ENCODE measurements at places on chromosomes 12 and 14.
A peak's percentile ranks its signal among the peaks of the same experiment; 100 is the strongest.

- DNase-seq: no peak
Observed at GRCh38 chr12:89167986-89168385, 184.3 kb downstream of the DUSP6 start.

DNA sequence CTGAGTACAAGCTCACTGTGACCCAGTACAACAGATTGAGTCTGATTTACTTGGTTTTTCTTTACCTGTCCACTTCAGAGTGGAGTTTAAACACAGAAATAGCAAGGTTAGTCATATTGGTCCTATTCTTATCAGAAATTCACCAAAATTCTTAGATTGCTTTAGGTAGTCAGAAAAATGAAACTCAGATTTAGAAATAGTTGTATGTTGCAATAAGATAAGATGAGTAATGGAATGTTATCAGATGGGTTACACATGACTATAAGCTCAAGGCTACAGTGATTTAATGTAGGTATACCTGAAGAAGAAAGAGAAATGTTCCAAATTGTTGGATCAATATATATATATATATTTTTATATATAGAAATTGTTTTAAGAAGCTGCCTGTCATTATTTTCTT, 524.1 kb downstream of the LRFN5 start:
- DNase-seq: no peak

DNA sequence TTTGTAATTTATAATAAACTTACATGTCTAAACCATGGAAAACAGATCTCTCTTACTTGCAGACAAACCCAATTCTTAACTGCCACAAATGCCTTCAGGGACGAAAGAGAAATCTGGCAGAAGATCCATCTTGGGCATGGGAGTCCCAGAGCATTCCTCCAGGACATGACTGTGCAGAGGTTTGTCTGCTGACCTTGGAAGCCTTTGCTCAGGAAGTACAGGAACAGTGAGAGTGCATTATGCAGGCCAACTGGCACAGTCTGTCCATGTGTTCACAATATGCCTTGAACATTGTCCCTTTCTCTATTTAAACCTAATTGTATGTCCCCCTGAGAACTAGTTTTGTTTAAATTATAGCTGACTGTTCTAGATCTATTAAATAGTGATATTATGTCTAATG, 467.1 kb downstream of the ATP23 start:
- no peak for DNase-seq

GRCh38 chr14:80260645-80261044, 49.3 kb upstream of the DIO2 start:
- no peak for DNase-seq

DNA sequence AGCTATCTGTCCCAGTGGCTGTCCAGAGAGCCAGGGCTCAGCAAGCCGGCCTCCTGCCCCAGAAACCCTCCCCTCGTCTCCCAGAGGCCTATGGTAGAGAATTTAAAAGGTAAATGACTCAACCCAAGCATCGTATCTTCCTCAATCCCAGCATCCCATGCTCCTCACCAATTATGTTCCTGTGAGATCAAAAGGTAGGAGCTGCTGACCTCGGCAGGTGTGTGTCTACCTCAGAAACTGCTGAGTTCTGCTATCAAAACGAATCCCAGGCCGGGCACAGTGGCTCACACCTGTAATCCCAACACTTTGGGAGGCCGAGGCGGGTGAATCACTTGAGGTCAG, 49.3 kb downstream of the FOXN3 start:
- no peak for DNase-seq

- DNase-seq: no peak
Observed at GRCh38 chr12:79595273-79595672, 95.5 kb downstream of the PAWR start.

- DNase-seq: no peak
Observed at GRCh38 chr12:128449146-128449894, 182.3 kb downstream of the TMEM132C start.

DNA sequence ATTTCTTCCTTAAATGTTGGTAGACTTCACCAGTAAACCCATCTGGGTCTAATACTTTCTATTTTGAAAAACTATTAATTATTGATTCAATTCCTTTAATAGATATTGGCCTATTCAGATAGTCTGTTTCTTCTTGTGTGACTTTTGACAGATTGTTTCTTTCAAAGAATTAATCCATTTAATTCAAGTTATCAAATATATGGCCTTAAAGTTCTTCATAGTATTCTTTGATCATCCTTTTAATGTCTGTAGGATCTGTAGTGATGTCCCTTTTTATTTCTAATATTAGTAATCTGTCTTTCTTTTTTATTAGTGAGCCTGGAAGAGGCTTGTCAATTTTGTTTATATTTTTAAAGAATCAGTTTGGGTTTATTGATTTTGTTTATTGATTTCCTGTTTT, 190.0 kb downstream of the SLC38A4 start:
- no peak for DNase-seq

DNA sequence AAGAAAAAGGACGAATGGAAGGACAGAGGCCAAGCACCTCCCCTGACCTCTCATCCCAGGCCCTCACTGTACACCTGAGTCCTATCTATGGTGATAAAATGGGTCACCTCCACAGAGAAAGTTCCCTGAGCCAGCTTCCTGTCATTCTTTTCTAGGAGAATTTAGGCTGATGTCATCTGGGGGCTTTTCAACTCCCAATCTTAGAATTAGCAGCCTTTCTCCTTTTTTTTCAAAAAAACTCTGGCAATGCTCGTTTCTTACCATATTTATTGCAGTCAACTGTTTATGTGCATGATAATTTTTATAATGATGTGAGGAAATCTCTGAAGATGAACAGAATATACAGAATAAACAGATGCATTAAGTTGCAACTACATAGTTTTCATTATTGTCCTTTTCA, 177.6 kb downstream of the SNAPC1 start:
- no peak for DNase-seq

DNA sequence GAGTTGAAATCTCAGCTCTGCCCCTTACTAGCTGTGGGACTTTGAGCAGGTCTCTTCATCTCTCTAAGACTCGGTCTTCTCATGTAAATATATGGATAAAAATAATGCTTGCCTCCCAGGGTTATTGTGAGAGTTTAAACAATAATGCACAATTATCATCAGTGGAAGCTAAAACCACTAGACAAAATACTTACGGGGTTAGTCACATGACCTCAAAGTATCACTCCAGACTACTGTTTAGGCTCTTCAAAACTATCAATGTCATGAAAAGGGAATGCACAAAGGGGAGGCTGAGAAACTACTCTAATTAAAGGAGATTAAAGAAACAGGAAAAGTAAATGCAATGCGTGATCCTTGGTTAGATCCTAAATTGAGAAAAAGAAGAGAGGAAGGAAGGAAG, 24.5 kb upstream of the TSPAN11 start:
- no peak for DNase-seq

- no peak for DNase-seq
Observed at GRCh38 chr14:36067428-36068187, 108.9 kb downstream of the PTCSC3 start.

DNA sequence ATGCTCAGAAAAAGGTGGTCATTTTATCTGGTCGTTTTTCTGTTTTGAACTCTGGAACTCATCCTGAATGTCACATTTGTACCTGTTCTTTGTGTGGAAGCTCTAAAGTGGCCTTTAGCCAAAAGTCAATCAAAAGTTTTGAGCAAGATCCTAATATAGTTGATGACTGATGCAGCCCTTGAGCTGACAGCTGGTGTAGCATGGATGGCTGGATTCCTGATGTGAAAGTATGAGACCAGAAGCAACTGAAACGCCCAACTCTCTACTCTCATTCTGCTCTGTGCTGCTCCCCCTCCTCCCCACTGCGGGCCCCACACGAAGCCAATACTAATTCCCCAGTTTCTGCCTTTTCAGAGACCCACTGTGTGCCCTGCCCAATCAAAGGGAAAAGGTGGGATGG, 10.3 kb upstream of the MYH7 start:
- DNase-seq: no peak

GRCh38 chr12:46360908-46361666, 11.5 kb downstream of the SLC38A2 start:
- DNase-seq: no peak

DNA sequence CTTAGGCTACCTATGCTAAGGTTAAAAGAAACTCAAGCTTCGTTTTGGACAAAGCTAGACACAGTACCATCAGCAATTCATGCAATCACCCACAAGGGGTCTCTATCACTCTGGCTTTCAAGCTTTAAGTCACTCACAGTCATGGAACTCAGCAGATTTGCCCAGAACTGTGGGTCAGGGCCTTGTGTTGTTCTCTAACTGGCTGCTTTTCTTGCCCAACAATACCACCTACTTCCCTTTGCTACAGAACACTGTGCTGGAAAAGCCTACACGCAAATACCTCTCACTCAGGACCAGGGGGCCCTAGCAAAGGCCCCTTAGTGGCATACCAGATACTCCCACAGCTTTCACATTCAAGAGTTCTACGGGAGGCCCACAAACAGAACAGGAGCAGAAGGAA, 9.1 kb downstream of the NEMP1 start:
- DNase-seq: peak; percentile 66

DNA sequence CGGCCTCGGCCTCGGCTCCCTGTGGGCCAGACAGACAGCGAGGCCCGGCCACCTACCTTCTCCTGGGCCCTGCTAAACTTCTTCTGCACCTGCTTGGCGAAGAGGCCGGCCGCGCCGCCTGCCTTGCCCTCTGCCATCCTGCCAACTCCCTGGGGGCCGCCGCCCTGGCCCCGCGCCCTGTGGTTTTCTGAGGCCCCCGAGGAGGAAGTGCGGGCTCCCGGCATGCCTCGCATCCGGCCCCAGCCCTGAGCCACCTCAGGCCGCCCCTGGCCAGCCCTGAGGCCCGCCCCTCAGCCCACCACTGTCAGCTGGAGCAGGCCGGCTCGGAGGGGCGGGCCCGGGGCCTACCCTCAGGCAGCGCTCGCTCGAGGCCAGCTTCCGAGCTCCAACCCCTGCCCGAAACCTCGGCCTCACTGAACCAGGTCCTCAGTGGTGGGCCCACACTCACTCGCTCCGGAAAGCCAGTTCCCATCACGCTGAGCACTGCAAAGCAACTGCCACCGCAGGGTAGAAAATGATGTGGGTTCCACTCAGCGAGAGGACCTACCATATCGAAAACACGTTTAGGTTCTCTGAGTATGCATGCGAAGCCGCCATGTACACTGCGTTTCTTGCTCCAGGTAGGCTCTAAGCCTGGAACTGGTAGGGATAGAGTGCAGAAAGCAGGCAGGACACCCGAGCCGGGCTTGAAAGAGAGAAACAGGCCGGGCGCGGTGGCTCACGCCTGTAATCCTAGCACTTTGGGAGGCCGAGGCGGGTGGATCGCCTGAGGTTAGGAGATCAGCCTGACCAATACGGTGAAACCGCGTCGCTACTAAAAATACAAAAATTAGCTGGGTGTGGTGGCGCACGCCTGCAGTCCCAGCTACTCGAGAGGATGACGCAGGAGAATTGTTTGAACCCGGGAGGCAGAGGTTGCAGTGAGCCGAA, at the start of gene BIN2:
Gene BIN2 (minus strand): TSS at position 209 of the 930 bp plus-strand sequence. CDS start 72 bp downstream, at position 137.
- DNase-seq: no peak

GRCh38 chr12:4217091-4217490, 56.5 kb upstream of the CCND2 start:
- DNase-seq: no peak

- DNase-seq: no peak
Observed at GRCh38 chr12:31772186-31772585, 43.4 kb upstream of the AMN1 start.

DNA sequence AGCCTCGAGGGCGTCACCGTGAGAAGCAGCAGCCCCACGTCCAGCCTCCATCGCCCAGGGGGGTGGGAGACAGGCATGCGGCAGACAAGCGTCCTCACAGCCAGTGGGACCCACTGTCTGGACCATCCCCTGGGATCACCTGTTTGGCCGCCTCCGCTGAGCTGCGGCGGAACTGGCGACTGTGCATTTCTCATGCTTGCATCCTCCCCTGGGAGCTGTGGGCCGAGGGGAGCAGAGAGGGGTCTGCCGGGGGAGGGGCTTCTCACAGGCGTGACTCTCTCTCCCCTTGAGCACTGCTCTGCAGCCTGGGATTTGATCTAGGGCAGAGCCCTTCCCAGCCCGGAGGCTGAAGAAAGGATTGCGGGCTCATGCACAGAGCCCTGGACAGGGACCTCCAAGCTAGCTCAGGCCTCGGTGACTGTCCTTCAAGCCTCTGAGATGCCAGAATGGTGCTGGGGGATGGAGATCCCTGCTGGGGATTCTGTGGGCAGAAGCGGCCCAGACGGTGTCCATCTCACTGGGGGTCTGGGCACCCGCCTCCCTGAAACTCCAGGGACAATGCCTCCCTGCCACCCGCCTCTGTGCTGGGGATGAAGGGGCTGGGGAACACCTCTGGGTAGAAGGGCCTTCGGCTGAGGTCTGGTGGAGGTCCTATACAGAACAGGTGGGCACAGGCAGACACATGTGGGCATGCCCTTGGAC, 61.1 kb downstream of the PRIMA1 start:
- no peak for DNase-seq

GRCh38 chr14:55438066-55438683, 2.2 kb downstream of the TBPL2 start:
- DNase-seq: no peak

GRCh38 chr12:12331244-12331771, 18.7 kb downstream of the MANSC1 start:
- DNase-seq: no peak

DNA sequence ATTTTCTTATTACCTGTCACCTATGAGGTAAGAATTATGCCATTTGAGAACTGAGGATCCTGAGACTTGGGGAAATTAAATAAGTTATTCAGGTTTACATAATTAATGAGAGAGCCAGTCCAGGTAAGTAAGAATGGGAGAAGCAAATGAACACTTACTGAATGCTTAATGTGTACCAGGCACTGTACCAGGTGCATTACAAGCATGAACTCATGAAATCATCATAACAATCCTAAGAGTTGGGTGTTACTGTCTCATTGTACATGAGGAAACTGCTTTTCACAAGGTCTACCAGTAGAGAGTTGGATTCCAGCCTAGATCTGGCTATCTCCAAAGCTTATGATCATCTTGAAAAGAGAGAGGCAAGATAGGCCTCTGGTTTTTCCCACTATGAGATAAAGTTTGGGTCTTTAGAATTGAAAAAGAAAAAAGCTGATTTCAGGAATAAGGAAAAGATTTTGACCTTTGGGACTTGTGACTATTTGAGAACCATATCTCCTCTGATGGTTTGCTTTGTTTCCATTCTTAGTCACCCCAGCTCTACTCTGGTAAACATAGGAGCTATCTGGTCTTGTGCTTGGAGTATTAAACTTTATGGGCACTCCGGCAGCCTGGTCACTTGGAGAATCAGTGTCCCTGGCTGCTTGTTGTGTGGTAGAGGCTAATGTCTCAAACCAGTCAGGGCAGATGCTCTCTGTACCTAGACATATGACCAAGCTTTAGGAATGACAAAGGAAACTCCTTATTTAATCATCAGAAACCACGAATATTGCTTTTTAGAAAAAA, 48.0 kb downstream of the PTHLH start:
- no peak for DNase-seq

- no peak for DNase-seq
Observed at GRCh38 chr12:93537769-93538168, 34.7 kb upstream of the SOCS2 start.

GRCh38 chr14:91866511-91867295, 633 bp downstream of the TC2N start:
- no peak for DNase-seq

GRCh38 chr12:29041621-29042020, 107.5 kb upstream of the FAR2 start:
- DNase-seq: no peak

- no peak for DNase-seq
Observed at GRCh38 chr12:117718141-117718540, 250.6 kb downstream of the KSR2 start.

All from smooth muscle cell of the brain vasculature (primary cell).